OCI-M1 (cell line): ENCODE measurements at places on chromosomes 16 and 17.

GRCh38 chr16:66522816-66523590 lies 26.9 kb downstream of the TK2 start:
- no peak for DNase-seq

- no peak for DNase-seq
Observed at GRCh38 chr16:4245077-4245791, 3.4 kb upstream of the SRL start.

GRCh38 chr16:50457423-50457822 lies 88.6 kb upstream of the BRD7 start:
- DNase-seq, result peak; percentile 4

DNA sequence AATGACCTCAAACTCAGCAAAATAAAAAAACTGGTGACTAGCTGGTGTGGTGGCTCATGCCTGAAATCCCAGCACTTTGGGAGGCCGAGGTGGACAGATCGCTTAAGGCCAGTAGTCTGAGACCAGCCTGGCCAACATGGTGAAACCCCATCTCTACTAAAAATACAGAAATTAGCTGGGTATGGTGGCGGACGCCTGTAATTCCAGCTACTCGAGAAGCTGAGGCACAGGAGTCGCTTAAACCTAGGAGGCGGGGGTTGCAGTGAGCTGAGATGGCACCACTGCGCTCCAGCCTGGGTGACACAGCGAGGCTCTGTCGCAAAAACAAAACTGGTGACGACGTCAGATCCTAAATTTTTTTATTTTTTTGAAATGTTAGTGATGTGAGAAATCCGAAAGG lies 82.6 kb upstream of the TOB1 start:
- no peak for DNase-seq

GRCh38 chr17:31433811-31434726 lies 42.6 kb downstream of the RAB11FIP4 start:
- no peak for DNase-seq

DNA sequence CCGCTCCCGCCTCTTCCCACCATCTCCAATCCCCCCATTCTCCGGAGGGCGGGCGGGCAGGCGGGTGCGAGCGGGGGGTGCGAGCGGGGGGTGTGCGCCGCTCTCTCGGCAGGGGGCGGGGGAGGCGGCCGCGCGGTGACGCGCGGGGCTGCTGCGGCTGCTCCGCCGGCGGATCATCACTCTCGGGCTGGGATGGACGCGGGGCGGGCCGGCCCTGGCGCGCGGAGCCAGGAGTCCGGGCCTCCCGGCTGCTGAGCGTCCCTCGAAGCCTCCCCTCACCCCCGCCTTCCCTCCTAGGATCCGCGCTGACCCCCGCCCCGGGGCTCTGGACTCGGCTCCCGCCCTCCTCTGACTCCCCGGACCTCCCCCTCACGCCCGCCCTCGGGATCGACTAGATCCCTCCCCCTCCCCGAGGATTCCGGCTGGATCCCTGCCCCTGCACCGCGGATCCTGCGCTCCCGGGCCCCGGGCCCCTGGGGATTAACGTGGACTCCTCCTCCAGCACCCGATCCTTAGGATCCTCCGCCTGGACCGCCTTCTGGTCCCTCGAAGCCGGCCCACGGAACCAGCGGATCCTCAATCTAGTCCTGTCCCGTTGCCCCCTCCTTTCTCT lies 946 bp upstream of the TMEM256 start:
- DNase-seq, result no peak

- DNase-seq, result no peak
Observed at GRCh38 chr16:86171329-86171728, 272.4 kb downstream of the IRF8 start.

- peak; percentile 68 for DNase-seq
Observed at GRCh38 chr16:80824623-80825364, 20.4 kb upstream of the CDYL2 start.

DNA sequence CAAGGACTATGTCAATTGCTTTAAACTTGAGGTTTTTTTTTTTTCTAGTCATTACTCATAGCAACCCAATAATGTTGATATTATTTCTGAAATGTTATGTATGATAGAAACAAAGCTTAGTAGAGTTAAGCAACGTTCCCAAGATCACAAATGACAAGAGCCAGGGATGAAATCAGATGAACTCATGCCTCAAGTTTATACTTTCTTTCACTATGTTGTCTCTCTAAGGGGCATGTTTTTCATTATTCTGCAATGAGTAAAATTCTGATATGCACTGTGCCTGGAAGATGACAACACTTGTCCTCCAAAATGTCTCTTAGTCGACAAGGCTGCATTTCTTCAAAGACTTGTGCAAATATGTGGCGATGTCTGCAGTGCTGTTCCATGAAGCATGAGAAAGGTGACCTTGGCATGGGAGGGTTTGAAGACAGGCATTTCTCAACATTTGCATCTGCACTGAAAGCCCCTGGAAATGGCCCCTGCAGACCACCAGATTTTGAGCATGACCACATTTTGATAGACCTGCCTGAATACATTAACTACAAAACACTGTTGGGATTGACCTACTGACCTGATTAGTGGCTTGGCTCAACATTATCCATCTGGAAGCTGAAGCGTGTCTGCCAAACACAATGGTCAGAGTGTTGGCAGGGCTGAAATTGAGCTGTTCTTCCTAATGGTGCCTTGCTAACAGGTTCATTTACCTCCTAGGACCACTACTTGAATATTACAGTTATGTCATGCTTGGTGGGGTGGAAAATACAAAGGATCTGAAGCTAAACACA lies 1027.5 kb downstream of the CDH11 start:
- no peak for DNase-seq

DNA sequence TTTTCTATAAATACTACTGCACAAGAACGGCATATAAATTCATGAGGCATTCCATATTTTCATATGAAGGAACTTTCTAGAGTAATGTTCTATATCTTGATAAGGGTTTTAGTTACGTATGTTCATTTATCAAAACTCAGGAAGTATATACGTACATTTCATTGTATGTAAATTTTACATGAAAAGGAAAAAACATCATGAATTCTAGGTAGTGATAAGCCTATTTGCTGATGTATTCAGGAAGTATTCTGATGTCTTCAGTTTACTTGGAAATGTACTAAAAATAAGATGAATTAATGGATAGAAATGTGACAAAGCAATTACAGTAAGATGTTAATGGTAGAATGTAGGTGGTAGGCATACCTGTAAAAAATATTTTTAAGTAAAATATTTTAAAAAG lies 4.7 kb downstream of the DGKE start:
- DNase-seq, result no peak

DNA sequence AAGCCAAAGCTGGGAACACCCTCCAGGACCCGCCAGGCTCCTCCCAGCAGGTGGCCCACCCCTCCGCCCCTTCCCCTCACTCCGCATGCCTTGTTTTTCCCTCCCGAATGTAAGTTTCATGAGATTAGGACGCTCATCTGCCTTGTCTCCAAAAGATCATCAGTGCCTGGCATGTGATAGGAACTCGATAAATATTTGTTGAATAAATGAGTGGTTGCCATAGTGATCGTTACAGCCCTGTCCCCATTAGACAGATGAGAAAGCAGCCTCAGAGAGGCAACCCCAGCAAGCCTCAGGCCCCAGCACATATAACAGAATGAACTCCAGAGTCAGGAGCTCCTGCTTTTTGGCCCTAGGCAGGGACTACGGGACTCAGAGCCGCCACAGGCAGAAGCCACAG lies 5.0 kb downstream of the CAMKK1 start:
- no peak for DNase-seq

- DNase-seq, result no peak
Observed at GRCh38 chr16:85231959-85232358, 119.7 kb upstream of the CIBAR2 start.

GRCh38 chr17:40460968-40461731 lies 17.9 kb downstream of the IGFBP4 start:
- no peak for DNase-seq

- DNase-seq, result peak; percentile 99
Observed at GRCh38 chr17:8420041-8420934, 15.4 kb upstream of the NDEL1 start.

GRCh38 chr17:336110-337021 lies 16.2 kb downstream of the RPH3AL start:
- peak; percentile 1 for DNase-seq

GRCh38 chr16:78040396-78040795 lies 18.0 kb downstream of the CLEC3A start:
- no peak for DNase-seq

- DNase-seq, result no peak
Observed at GRCh38 chr16:67987460-67988160, 7.3 kb upstream of the DPEP3 start.

DNA sequence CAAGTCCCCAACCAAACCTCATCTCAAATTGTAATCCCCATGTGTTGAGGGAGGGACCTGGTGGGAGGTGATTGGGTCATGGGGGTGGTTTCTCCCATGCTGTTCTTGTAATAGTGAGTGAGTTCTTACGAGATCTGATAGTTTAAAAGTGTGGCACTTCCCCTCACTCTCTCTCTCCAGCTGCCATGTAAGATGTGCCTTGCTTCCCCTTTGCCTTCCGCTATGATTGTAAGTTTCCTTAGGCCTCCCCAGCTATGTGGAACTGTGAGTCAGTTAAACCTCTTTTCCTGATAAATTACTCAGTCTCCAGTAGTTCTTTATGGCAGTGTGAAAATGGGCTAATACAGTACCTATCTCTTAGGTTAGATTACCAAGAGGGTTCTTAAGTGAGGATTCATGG lies 5.8 kb downstream of the PMFBP1 start:
- DNase-seq, result no peak

GRCh38 chr17:4944554-4945175 lies 3.7 kb downstream of the PFN1 start:
- no peak for DNase-seq

GRCh38 chr17:13541032-13541480 lies 60.7 kb downstream of the HS3ST3A1 start:
- DNase-seq, result peak; percentile 89

DNA sequence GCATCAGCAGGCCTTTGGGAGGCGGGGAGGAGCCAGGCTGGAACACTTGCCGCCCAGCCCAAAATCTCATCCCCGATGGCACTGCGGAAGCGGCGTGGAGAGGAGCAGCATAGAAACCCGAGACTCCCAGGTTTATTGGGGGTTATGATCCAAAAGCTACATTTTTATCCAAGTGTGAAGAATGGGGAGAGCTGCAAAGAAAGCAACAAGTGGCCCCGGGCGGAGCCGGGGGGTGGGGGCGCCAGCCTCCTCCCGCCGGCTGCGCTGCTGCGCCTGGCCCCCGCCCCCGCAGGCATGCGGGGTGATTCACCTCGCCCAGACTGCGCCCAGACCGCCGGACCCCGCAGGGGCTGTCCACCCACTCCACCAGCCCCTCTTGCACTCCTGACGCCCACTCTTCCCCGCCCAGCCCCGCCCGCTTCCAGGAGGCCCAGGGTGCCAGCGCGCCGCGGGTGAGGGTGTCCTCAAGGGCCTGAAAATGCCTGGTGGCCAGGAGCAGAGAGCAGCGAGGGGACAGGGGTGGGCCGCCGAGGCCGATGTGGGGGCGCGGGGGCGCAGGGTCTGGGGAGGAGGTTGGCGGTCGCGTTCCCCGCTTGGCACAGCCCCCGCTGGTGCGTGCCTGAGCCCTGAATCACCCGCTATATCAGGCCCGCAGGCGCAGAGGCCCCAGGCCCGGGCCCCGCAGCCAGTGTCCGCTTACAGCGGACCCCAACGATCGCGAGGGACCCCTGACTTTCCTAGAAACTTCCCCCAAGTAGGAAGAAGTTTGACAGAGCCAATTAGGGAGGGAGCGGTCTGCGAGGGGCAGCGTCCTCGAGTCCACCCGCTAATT lies 1.3 kb downstream of the CAVIN1 start:
- no peak for DNase-seq

- DNase-seq, result no peak
Observed at GRCh38 chr16:59090541-59090940, 356.4 kb upstream of the GOT2 start.

GRCh38 chr16:73054813-73055482 lies 7.0 kb upstream of the ZFHX3 start:
- DNase-seq, result peak; percentile 18

- no peak for DNase-seq
Observed at GRCh38 chr17:8563981-8564602, 66.4 kb downstream of the MYH10 start.

- DNase-seq, result peak; percentile 92
Observed at GRCh38 chr17:14926526-14927122, 338.5 kb downstream of the PMP22 start.

DNA sequence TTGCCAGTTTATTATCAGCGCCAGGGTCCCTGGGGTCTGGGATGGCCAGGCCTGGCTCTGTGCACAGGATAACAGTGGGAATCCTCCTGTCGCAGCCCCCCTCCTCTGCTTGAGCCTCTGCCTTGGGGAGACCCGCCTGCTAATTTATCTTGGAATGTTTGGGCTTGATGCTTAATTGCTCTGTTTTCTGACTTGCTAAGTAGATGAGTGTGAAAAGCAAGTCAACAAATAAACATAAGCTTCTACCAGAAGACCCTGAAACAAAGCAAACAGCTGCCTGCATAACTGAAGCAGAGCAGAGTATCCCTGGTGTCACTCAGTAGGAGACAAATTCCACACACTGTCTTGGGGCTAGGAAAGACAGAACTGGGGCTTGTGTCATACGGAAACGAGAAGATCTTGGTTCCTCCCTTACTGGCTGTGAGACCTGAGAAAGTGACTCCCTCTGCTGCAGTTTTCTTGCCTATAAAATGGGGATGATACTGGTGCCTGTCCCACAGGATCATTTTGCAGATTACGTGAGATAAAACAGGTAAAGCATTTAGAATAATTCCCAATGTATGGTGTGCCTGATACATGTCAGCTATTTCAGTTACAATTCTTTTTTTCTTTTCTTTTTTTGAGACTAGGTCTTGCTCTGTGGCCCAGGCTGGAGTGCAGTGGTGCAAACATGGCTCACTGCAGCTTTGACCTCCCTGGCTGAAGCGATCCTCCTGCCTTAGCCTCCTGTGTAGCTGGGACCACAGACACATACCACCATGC lies 44.8 kb upstream of the IRX3 start:
- DNase-seq, result no peak

- DNase-seq, result no peak
Observed at GRCh38 chr16:76985392-76986045, 205.5 kb upstream of the MON1B start.

GRCh38 chr17:41638941-41639340 lies 14.6 kb upstream of the KRT17 start:
- no peak for DNase-seq

GRCh38 chr16:48165961-48166578 lies 10.3 kb upstream of the ABCC12 start:
- DNase-seq, result no peak

GRCh38 chr16:68499006-68499405 lies 40.1 kb upstream of the ZFP90 start:
- no peak for DNase-seq
